H4 (cell line): ENCODE measurements at places on chromosomes 1 and 21. TPM values are rescaled to one million over a fixed set of nuclear protein-coding genes. Genes with fewer than 3 reads are reported as not detected.

- DNase-seq: peak; percentile 21
Measured at GRCh38 chr1:210688512-210689234, 360.0 kb downstream of the HHAT start.

DNA sequence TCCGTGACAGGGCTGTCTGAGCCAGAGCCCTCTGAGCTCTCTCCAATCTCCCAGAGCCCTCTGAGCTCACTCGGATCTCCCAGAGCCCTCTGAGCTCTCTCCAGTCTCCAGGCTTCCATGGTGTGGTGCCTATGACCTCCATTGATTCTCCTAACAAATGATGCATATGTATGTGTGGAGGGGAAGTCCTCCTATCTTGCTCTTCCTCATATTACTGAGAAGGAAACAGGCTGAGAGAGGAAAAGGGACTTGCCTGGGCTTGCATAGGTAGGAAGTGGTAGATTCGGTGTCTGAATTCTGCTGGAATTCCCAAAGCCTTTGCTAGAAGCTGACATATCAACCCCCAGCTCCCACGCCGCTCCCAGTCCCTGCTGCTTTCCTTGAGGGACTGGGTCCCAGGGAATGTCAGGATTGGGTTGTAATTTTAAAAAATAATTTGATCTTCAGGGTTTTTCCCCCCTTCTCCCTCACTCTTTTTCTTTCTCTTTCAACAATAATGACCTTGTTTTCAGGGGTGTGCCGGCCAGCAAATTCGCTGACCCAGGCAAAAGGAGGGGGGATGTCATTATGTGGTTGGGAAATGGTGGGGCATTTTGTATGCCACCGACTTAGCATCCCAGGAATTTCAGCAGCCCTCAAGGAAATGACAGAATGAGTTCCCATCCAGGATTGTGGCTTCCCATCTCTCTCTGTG, 42.3 kb upstream of the RUNX3 start:
- no peak for DNase-seq

GRCh38 chr1:83741770-83742169, 257.2 kb downstream of the TTLL7 start:
- DNase-seq: no peak

DNA sequence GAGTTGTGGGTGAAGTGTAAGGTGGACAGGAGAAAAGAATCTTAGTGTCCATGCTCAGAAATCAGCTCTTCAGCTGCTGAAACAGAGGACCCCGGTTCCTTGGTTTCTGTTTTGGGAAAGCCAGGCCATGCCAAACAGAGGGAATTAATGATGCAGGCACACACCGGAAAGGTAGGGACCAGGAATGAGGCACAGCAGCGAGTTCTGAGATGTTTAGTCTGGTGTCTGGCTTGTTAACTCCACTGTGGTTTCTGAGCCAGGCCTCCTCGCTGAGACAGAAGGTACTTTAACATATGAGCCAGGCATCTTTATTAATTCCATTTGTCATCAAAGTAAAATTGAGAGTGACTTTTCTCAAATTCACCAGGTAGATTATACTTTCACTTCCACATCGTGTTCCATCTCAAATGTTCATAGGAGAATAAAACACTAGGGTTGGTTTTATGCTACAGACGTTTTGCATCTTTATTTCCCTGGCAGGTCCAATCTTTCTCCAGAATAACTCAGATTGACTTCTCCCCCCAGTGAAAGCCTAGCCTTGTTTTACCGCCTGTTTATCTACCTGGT, 23.5 kb downstream of the LRRC8D start:
- DNase-seq: peak; percentile 9

DNA sequence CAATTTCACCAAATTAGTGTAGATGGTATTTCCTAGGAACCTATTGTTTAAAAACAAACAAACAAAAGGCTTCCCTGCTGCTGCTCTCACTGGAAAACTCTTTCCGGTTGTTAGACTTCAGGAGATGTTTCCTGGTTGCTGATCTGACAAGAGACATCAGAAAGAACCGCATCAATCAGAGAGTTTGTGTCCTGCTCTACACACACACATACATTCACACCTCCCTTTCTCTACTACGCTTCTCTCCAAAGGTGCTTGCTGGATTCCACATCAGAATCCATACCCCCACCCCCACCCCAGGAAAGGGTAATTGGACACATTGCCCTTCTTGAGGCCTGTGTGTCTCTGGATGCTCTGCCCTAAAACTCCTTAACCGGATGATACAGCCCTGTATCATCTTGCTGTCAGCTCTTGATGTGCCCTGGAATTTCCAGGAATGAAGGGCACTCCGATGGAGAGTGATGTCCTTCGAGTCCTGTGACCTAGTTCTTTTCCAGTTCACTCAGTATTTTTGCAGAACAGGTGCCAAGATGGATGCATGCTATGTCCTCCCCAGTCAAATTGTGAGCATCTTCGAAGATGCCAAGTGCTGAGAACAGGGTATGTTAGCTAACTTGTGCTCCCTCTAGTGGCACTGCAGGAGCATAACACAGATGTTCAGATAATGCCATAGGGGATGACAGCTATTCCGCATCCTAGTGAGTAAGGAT, 113.7 kb upstream of the SLC35F3 start:
- DNase-seq: peak; percentile 67

Gene LRRC53
- total RNA-seq: not detected in 2 replicates

Gene COL24A1
- 0.78 and 0.91 TPM in 2 replicates for total RNA-seq

Gene TMEM269
- 0.04 and 0.08 TPM in 2 replicates for total RNA-seq
